Stimulated activated CD4-positive, alpha-beta T cell treated with anti-CD3 and anti-CD28 coated beads, Interleukin-15, amount 100 ng/mL, for 1 hour (primary cell): ENCODE measurements at places on chromosomes 1 and 21.

DNA sequence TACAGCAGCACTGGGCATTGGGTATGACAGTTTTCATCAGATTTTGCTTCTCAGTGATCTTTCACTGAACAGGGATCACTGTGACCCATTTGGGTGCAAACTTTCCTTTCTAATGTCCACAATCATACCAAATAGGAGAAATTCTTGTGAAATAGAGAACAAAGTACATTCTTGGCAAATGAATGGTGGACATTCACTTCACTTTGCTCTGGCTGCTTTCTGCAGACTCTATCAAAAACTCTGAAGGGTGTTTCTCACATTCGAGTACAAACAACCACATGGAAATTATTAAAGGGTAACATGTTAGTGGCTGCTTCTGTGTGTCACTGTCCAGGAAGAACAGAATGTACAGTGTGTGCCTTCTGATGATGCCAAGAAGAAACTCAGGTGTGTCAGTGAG, 61.9 kb upstream of the ADAM30 start:
- no peak for DNase-seq

DNA sequence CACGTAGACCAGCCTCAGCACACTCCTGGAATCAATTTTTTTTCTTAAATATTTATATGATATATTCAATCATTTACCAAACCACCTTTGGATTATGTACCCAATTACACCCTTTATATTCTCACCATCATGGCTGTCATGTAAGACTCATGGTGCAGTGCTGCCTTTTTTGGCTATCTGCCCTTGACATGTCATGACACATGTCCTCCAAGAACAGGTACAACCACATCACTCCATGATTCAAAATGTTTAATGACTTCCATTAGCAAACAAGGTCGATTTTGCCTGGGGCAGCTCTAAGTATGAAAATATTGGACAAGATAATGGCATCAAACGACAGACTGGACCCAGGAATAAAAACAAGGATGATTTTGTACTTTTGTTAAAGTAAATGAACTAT, 861.1 kb upstream of the ADAMTS5 start:
- no peak for DNase-seq

- DNase-seq = no peak
Measured at GRCh38 chr1:163875927-163876320, 554.2 kb downstream of the NUF2 start.

DNA sequence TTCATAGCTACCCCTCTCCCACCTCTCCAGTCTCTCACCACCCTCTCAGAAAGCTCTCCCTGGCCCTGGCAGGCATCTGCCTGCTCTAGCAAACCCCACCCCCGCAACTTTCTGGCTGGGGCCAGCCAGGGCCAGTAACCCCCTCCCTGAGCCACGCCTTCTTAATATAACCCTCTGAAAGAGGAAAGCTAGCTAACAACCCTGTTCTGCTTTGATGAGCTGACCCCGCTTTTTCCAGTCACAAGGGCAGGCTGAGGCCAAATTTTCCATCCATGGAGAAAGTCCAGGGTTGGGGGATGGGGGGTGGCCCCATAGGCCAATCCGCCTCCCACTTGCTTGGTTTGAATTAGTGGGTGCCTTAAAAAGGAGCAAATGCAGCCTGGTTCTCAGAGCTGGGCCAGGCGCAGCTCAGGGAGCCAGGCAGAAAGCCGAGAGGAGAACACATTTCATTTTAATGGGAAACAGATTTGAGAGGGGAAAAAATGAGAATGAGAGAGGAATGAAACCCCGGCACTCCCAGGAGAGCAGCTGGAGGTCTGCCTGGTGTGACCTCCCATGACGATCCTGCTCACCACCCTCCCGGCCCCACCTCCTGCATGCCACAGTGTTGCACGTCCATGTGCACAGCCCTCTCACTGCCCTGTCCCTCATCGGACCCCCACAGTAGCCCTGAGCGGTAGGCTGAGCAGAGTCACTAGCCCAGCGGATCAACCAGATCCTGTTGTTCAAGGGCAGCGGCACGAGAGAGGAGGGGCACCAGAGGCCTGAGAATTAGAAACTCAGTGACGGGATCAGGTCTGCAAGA, 62.3 kb downstream of the OPTC start:
- DNase-seq = no peak

GRCh38 chr1:209752890-209753289, 3.0 kb upstream of the TRAF3IP3 start:
- no peak for DNase-seq

DNA sequence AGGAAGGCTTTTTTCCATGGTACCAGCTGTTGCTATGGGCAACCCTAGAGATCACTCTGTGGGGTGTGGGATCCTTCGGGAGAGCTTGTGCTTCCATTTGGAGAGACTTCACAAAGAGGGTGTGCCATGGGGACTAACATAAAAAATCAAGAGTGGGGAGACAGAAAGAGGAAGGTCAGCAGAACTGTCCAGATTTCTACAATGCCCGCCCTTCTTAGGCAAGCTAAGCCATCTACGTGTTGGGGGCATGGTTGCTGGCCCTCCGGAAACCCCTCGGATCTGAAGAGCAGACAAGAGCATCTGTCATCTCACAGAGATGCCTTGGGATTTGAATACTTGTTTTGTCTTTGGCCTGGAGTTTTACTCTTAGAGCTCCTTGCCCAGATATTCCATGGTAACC, 83.9 kb upstream of the ZNF648 start:
- DNase-seq = no peak

GRCh38 chr1:116743535-116743934, 10.7 kb upstream of the CD2 start:
- no peak for DNase-seq

DNA sequence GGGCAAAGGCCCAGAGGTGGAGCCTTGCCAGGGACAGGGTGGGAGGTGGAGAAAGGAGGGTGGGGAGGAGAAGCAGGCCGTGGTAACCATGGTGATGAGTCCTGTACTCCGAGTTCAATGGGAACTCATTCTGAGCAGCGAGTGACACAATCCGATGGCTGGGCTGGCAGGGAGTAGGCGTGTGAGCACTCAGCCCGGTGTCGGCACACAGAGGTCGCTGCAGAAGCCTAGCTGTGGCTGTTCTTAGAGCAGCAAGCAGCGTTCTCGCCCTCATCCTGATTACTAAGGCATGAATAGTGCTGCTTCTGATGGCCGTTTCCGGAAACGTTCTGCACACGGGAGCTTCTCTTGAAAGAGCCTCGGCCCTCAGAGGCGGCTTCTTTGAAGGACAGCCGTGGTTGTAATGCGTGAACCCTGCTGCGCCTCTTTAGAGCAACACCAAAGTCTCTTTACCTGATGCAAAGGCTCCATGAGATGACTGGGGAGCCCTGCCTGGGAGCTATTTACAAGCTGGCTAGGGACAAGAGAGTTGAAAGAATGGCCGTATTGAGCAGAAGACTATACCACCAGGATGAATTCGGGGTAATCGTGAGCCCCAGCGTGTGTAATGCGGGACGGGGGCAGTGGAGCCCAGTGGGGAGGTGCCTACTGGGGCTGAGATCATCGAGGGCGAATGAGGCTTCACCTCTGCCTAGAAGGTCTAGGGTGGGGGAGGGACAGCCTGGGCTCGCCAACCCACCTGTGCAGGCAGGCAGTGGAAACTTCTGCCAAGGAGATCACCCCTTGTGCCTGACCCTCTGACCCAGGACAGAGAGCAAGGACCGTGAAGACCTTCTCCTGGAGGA, 72.8 kb upstream of the PAX7 start:
- DNase-seq = no peak

- DNase-seq = no peak
Measured at GRCh38 chr1:66528580-66528979, 5.4 kb upstream of the SGIP1 start.

GRCh38 chr1:79113836-79114235, 107.3 kb upstream of the ADGRL4 start:
- DNase-seq = no peak

DNA sequence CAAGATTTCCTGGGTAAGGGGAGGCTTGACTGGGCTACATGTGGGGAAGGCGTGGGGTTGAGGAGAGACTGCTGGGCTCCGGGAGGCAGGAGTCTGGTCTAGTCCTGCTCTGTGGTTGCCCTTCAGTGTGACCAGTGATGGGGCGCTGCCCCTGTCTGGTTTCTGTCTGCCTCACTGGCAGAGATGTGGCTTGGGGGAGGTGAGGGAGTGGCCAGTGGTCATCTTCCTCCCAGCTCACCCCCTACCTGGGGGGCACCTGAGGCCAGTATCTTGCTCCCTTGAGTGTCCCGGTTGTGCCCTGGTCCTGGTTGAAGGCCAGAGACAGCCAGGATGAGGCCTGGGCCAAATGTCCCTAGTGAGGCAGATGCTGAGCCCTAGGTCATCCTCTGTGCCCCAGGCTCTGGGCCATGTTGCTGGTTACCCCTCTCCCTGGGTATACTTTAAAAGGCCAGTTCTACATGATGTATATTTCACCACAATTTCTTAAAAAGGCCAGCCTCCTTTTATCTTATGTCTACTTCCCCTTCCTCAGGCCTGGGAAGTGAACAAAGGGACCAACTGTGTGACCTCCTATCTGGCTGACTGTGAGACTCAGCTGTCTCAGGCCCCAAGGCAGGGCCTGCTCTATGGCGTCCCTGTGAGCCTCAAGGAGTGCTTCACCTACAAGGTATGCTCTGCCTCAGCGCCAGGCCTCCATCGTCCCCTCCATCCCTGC, 10.5 kb downstream of the FAAH start:
- no peak for DNase-seq

- no peak for DNase-seq
Measured at GRCh38 chr1:16300436-16300835, 51.8 kb downstream of the FBXO42 start.

DNA sequence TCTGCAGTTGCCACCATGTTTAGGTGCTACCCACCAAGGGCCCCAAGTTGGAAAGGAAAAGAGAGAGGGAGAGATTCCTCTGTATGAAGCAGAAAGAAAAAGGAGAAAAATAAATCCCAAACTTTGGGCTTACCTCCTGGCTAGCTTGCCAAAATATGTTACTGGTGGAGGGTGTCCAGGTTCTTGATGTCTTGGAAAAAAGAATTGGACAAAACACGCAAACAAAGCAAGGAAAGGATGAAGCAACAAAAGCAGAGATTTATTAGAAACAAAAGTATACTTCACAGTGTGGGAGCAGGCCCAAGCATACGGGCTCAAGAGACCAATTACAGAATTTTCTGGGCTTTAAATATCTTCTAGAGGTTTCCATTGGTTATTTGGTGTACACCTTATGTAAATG, 204.5 kb upstream of the LRRC7 start:
- no peak for DNase-seq
